Lung (tissue), 17 donors: ENCODE measurements at places on chromosomes 12 and 14. TPM values are rescaled to one million over a fixed set of nuclear protein-coding genes. Genes with fewer than 3 reads are reported as not detected.
A peak's percentile ranks its signal among the peaks of the same experiment; 100 is the strongest.

Gene KSR2
- 0.24 TPM for polyA plus RNA-seq

DNA sequence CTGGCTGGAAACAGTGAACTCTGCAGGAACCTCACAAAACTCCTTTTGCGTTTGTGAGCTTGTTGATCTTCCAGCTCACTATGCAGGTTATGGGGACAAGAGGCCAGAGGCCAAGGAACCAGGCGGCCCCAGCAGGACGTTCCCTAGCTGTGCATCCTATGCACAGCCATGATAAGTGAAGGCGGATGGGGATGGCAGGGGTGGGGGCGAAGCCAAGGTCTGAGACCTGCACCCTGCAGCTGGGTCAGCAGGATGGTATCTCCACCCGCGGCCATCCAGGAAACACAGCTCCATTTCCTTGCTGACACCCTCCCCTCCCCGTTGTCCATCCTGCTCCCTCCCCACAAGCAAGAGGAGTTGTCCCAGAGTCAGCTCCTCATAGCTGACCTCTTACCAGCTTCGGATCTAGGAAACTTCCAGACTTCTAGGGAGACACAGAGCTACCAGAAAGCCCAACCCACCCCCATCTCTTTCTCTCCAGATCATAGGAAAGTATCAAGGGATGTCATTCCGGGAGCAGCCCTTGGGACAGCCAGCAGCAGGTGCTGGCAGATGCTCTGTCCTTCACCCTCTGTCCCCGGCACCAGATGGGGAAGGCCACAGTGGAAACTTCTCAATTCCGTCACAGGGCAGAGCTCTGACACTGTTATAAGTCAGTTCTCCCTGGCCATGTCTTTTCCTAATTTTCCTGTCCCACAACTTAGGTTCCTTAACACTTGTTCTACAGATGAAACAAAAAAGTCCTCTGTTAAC lies 9.4 kb downstream of the ZBTB39 start:
- H3K27me3 ChIP-seq: no peaks in the 10 kb centered on the region
- no peaks in the 10 kb centered on the region for H3K4me1 ChIP-seq
- DNase-seq: peak; percentile 33
- peaks cover 11% of the 10 kb centered on the region for H3K36me3 ChIP-seq

DNA sequence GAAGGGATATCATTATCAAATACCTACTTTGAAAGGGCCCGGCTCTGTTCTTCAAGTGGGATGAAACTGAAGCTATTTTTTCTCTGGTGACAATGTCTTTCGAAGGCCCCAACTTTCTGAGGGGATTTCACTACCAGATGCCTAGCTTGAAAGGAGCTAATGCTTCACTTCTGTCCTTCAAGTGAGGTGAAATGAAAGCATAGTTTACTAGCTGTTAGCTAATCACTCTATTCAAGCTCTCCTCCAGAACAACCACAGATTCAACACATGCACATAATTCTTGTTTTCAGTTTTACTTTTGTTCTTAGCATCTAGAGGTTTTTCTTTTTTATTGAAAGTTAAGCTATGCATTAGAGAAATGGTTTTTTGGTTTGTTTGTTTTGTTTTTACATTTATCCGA lies 571.4 kb downstream of the NOVA1 start:
- no peak overlapping the region for H3K4me3 ChIP-seq
- no peak for DNase-seq
- no peaks in the 10 kb centered on the region for H3K4me1 ChIP-seq
- no peak overlapping the region for H3K27ac ChIP-seq

DNA sequence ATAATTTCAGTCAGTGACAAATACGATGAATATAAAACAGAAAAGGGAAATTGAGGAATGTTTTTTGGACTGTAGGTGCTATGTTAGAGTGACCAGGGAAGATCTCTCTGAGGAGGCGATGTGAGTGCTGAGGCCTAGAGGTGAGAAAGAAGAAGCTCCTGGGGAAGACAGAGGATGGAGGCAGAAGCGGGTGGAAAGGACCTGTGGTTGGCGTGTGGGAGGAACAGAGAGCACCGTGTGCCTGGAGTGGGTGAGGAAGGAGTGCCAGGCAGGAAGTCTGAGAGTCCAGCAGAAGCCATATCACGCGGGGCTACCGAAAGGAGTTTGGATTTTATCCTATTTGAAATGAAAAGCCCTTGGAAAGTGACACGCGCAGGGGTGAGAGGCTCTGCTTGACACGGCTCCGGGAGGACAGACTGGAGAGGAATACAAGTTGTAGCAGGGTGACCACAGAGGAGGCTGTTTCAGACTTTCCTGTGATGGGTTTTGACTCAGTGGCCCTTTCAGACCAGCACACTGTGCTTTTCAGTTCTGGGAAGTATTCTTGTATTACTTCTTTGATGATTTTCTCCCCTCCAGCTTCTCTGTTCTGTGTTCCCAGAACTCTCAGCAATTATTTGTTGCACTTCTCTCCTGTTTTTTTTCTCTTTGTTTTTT lies 96.9 kb downstream of the VRK1 start:
- H3K36me3 ChIP-seq: no peaks in the 10 kb centered on the region
- H3K27me3 ChIP-seq: no peaks in the 10 kb centered on the region
- no peak overlapping the region for H3K4me3 ChIP-seq
- no peak for DNase-seq
- no peaks in the 10 kb centered on the region for H3K4me1 ChIP-seq

DNA sequence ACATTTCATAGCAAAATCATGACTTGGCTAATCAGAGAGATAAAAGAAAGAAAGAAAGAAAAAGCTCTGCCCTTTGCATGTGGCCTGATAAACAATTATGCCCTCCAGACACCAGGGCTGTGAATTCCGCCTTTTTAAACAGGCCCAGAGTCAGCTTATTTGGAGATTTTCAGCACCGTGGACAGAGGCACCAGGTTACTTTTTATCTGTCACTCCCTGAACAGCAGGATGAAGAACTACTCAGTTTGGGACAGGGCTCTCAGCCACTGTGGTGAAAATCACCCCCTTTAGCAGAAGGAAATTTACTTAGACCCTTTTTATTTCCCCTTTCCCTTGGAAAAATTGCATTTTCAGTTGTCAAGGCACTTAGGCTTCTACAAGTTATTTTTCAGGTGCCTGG lies 359.9 kb downstream of the NRXN3 start:
- no peak overlapping the region for H3K4me3 ChIP-seq
- H3K27ac ChIP-seq: no peak overlapping the region
- no peaks in the 10 kb centered on the region for H3K4me1 ChIP-seq
- no peaks in the 10 kb centered on the region for H3K27me3 ChIP-seq
- H3K36me3 ChIP-seq: no peaks in the 10 kb centered on the region

GRCh38 chr14:49972823-49973222 lies 79.9 kb downstream of the ARF6 start:
- H3K36me3 ChIP-seq: no peaks in the 10 kb centered on the region
- peak overlapping the region; percentile 22 for H3K27ac ChIP-seq
- peak; percentile 70 for DNase-seq
- no peaks in the 10 kb centered on the region for H3K27me3 ChIP-seq

DNA sequence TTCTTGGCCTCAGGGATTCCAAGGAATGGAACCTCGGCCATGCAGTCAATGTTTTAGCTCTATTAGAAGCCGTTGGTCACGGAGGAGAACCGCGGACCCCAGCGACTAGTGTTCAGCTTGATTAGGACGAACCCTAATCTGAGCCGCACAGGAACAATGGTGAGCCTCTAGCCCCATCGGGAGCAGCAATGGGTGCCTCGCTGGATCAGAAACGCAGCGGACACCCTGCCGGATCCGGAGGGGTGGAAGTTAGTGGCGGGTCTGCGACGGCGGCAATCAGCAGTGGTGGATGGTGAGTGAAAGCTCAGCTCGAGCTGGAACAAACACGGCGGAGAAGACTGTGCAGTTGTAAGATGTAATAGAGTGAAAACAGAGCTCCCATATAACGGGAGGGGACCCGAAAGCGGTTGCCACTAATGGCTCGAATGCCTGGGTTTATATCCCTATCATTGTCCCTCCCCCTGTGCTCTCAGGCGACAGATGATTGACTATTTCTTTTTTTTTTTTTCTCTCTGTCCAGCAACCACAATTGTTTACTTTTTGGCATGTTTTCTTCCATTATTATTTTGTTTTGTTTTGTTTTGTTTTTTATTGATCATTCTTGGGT lies 127.7 kb downstream of the ZNF664 start:
- peaks cover 23% of the 10 kb centered on the region for H3K4me1 ChIP-seq
- no peaks in the 10 kb centered on the region for H3K27me3 ChIP-seq
- DNase-seq: no peak
- no peak overlapping the region for H3K27ac ChIP-seq
- no peak overlapping the region for H3K4me3 ChIP-seq
